NCI-H1105 treated with DMSO at 0.1 percent for 48 hours (cell line): ENCODE measurements at places on chromosomes 5 and 9.

DNA sequence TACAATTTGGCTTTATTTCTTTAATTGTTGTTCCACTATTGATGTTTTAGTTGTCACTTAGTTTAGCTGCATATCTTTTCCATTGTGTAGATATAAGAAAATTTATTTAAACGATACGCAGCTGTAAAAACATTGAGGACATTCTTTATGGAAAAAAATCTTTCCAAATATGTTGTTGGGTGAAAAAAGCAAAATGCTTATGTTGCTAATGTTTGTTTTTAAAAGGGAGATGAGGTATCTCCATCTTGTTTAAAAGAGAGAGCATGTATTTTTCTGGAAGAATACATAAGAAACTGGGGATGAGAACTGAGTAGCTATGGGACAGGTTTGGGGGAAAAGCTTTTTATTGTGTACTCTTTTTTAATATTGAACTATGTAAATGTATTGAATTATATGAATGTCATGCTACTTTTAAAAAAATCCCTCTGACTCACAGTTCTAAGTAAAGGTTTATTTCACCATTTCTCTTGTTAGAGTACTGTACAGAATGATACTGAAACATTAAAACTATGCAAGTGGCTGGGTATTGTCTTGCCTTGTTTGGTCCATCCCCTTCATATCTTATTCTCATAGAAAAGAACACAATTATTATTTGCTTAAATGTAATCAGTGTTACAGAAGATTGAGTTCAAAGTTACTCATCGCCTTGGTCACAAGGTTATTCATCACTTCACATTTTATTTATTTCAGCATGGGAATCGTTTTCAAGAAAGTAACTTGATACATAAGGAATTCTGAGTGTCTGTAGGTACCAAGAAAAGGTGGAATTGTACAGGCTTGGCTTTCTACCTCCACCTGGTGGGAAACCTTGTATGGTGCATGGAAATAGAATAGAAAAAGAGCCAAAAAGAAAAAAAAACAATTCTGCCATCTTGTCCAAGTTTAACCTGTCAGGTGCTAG is 85.8 kb downstream of the RIC1 start:
- DNase-seq, result peak; percentile 45

DNA sequence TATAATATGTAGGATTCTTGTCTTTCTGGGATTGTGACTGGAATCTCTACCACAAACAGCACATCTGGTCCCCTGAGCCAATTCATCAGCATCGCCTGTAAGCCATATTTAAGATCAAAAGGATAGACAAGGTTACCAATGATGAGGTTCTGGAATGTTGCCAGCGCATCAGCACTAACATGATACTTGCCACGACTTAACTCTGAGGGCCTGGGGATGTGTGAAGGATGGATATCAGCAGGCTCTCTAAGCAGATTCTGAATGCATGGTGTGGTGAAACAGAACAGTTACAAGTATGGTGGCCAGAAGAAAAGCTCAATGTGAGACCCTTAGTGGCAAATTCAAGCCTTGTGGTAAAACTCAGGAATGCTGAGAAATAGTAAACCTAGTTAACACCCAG is 143.0 kb downstream of the XRCC4 start:
- no peak for DNase-seq

DNA sequence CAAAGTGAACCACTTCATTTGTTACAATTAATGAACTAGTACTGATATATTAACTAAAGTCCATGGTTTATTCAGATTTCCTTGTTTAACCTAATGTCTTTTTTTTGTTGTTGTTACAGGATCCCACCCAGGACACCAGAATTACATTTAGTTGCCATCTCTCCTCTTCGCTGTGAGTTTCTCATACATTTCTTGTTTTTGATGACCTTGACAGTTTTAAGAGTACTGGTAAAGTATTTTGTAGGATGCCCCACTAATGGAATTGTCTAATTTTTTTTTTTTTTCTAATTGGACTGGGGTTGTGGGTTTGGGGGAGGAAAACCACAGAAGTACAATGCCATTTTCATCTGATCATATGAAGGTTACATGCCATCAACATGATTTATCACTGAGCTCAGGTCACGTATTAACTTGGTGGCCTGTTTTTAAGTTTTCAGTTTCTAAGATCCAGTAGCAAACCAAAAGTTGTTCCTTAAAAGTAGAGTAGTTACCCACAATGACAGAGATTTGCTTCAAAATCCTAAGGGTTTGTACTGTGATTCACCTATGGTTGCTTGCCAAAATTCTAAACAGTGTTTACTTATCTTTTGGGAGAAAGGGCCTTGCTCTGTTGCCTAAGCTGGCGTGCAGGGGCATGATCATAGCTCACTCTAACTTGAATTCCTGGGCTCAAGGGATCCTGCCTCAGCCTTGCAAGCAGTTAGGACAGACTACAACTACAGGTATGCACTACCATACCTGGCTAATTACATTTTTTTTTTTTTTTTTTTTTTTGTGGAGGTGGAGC is 4.5 kb upstream of the OTULIN start:
- no peak for DNase-seq

DNA sequence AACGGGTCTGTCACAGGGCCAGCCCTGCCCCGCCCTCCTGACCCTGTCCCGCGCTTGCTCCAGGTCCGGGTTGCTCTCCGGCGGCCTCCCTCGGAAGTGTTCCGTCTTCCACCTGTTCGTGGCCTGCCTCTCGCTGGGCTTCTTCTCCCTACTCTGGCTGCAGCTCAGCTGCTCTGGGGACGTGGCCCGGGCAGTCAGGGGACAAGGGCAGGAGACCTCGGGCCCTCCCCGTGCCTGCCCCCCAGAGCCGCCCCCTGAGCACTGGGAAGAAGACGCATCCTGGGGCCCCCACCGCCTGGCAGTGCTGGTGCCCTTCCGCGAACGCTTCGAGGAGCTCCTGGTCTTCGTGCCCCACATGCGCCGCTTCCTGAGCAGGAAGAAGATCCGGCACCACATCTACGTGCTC is 4.2 kb downstream of the B4GALT7 start:
- DNase-seq, result no peak

DNA sequence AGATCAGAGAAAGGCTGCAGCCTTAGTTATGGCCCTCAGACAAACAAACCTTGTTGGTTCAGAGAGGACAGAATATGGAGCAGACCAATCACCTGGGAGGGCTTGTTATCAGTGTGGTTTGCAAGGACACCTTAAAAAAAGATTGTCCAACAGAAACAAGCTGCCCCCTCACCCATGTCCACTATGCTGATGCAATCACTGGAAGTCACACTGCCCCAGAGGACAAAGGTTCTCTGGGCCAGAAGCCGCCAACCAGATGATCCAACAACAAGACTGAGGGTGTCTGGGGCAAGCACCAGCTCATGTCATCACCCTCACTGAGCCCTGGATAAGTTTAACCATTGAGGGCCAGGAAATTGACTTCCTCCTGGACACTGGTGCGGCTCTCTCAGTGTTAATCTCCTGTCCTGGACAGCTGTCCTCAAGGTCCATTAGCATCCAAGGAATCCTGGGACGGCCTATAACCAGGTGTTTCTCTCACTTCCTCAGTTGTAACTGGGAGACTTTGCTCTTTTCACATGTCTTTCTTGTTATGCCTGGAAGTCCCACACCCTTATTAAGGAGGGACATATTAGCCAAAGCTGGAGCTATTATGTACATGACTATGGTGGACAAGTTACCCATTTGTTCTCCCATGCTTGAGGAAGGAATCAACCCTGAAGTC is 36.9 kb upstream of the TBCA start:
- no peak for DNase-seq

- DNase-seq, result no peak
These were observed 34.9 kb downstream of the SEMA4D start for GRCh38 chr9:89462817-89463683.

GRCh38 chr5:105773241-105773640 is 1897.5 kb downstream of the EFNA5 start:
- no peak for DNase-seq

DNA sequence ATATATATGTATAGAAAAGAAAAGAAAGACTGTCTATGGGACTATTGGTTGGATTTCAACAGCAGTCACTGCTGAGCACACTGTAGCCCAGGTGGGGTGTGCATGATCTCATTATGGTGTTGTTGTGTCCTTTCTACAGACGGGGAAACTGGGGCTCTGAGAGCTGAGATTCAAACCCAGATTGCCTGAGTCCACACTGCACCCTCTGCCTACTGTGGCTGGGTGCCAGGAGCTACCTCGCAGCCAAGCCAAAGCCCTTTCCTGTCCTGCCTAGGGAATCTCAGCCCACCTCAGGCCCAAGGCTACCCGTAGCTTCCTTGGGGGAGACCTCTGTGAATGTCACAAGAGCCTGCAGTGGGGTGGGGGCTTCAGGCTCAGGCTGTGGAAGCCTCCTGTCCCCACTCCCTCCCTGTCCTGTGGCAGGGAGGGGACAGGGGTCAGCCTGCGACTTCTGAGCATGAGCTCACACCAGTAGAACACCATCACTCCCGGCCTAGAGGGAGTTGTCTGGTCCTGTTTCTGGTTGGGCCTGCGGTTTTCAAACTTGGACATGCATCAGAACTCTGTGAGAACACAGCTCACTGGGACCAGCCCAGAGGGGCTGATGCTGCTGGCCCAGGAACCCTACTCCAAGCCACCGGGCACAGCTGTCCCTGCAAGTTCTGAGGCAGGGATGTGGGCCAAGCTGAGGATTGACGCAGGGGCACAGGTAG is 7.9 kb upstream of the NINJ1 start:
- no peak for DNase-seq

- no peak for DNase-seq
These were observed 50.7 kb downstream of the TRIP13 start for GRCh38 chr5:943201-943917.

DNA sequence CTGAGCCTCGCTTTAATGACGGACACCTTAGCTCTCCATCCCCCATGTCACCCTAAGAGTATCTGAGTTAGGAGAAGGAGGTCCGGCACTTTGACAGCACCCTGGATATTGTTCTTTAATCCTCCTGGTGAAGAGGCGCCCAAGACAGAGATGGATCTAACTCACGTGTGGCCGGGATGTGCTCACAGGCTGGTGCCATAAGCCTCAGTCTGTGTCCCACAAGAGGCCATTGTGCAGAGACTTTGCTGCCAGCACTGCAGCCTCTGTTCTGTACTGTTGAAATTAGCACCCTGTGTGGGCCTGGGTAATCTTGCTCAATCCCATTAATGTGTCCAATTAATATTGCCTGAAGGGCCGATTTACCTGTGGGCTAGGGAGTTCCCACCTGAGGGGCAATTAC is 37.7 kb downstream of the NXNL2 start:
- no peak for DNase-seq

GRCh38 chr5:94632024-94632423 is 13.6 kb downstream of the SLF1 start:
- no peak for DNase-seq

GRCh38 chr5:132411304-132412013 is 41.9 kb downstream of the SLC22A5 start:
- DNase-seq, result no peak

DNA sequence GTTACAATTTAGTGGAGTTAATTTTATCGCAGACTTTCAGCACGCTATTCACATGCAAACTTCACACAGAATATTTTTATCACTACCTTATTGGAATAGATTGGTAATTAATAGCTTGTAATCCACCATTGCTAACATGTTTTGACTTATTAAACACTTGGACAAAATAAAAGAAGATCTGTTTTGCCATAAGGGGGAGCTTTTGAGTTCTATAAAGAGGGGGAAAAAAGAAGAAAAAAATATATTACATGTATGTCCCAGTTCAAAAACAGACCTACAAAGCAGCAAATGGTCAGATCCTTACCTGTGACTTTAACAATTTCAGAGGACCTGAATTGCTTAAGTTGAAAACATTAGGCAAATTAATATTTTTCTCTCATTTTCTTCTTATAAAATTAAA is 1.2 kb upstream of the PAPPA start:
- peak; percentile 25 for DNase-seq

DNA sequence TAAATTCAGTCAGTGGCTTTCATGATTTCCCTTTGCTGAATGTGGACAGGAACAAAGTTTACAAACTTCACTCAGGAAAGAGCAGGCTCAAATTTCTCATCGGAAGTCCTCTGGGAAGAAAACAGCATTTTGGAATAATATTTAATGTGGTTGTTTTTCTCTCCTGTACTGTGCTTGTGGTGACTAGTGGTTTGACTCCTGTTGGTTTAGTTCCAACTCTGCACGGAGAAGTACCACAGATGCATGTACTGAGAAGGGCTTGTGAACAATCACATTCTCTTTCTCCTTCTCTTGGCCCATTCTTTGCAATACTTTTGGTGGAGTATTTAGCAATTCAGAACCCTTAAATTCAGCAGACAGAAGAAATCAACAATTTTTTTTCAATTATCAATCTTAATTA is 13.3 kb downstream of the MPDZ start:
- no peak for DNase-seq

GRCh38 chr5:624951-625230 is 12.8 kb downstream of the CEP72 start:
- no peak for DNase-seq

GRCh38 chr5:14816374-14816998 is 55.1 kb downstream of the ANKH start:
- no peak for DNase-seq

DNA sequence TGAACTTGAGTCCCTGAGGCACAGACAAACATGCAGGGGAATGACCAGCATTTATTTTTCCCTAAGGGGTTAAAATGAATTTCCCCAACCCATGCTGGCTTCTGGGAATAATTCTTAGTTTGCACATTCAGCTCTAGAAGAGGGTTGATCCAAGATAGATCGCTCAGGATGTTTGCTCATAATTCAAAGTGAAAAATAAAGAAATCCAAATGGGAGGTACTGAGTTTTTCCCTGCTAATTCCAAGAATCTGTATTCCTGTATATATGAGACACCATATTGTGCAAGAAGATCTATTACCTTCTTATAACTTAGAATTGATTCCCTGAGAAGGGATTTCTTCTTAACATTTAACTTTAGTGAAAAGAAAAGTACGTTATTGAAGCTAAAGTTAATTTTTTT is 96.2 kb downstream of the VCAN start:
- DNase-seq, result no peak

- DNase-seq, result no peak
These were observed 25.1 kb downstream of the ERAP2 start for GRCh38 chr5:96901384-96901783.
